ENCODE measurements at places on chromosomes 6 and 20. TPM values are rescaled to one million over a fixed set of nuclear protein-coding genes. Genes with fewer than 3 reads are reported as not detected.

- no peak for DNase-seq
- H3K27ac ChIP-seq, result no peak overlapping the region
- no peak overlapping the region for H3K4me3 ChIP-seq
- peaks cover 3% of the 10 kb centered on the region for H3K27me3 ChIP-seq
- peaks cover 5% of the 10 kb centered on the region for H3K4me1 ChIP-seq
Measured at GRCh38 chr6:126170433-126170832, 169.5 kb upstream of the CENPW start.

DNA sequence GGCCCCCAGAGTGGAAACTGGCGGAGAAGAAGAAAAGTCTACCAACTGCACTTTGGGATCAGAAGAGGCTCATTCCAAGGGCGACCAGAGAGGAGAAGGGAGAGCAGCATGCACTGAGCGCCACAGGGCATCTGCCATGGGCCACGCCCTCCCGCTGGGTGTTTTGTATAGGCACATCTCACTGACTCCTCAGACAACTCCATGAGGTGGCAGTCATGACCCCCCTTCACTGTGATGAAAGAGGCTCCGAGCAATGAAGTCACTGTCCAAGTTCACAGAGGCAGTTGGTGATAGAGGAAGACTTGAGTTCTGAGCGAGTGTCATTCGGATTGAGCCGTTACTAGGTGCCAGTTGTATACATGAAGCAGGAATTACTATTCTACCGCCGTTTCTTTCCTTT, 15.4 kb downstream of the BPIFB1 start:
- H3K27ac ChIP-seq, result no peak overlapping the region
- DNase-seq, result no peak
- no peaks in the 10 kb centered on the region for H3K4me1 ChIP-seq
- H3K4me3 ChIP-seq, result no peak overlapping the region
- H3K27me3 ChIP-seq, result peaks cover 13% of the 10 kb centered on the region

DNA sequence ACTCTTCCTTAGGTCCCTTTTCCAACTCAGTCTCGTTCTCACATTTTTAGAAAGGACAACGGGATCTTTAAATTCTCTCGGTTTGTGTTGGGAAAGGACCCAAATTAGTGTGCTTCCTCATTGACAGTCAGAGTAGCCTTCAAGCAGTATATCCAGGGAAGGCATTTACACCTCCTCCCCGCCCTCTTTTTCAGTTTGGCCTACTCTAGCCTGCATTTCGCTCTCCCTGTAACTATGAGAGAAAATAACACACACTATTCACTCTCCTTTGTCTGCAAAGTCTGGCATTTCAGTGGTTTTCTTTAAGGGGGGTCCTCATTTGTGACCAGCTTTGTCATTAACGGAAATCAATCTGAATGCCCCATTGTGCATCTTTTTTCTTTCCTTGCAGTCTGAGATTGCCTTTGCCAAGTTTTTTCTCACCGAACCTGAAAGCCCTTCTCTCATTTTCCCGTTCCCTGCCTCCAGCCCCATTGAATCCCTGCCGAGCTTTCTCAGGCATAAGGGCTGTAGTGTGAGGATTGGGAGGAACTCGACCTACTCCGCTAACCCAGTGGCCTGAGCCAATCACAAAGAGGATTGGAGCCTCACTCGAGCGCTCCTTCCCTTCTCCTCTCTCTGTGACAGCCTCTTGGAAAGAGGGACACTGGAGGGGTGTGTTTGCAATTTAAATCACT, 393 bp upstream of the FABP7 start:
- H3K27ac ChIP-seq, result no peak overlapping the region

- H3K4me1 ChIP-seq, result peaks cover 7% of the 10 kb centered on the region
- H3K4me3 ChIP-seq, result no peak overlapping the region
- H3K27ac ChIP-seq, result no peak overlapping the region
- peaks cover 2% of the 10 kb centered on the region for H3K27me3 ChIP-seq
- H3K36me3 ChIP-seq, result no peaks in the 10 kb centered on the region
Measured at GRCh38 chr6:167153521-167153959, 4.2 kb downstream of the GPR31 start.

DNA sequence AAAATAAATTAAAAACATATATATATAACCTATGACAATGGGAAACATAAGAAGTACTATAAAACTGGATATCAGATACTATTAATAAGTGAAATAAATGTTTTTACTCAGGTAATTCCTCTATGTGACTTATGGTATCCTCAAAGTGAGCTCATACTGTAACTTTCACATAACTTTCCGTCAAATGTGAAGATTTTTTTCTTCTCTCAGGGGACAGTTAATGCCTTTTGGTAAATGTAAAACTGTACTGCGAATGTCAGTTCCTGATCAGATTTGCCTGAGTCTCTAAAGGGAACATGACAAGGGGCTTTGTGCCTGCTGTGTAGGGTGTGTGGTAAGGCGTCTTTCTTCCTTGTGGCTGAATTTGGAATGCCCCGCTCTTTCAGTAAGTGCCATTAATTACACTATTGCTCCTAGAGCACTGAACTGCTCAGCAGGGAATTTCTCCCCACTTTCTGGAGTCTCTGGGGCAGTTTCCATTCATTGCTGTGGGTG, 271.8 kb downstream of the PRL start:
- H3K4me1 ChIP-seq, result peaks cover 39% of the 10 kb centered on the region
- H3K27ac ChIP-seq, result peak overlapping the region; percentile 78
- no peak for DNase-seq
- peak overlapping the region; percentile 43 for H3K4me3 ChIP-seq
- peaks cover 10% of the 10 kb centered on the region for H3K36me3 ChIP-seq

- peak overlapping the region; percentile 87 for H3K27ac ChIP-seq
- no peak for DNase-seq
- H3K4me3 ChIP-seq, result peak overlapping the region; percentile 90
- H3K36me3 ChIP-seq, result no peaks in the 10 kb centered on the region
- peaks cover 11% of the 10 kb centered on the region for H3K4me1 ChIP-seq
Measured at GRCh38 chr6:27178407-27178730, 69.1 kb upstream of the PRSS16 start.

GRCh38 chr6:90286884-90287488, 9.7 kb downstream of the BACH2 start:
- H3K27me3 ChIP-seq, result no peaks in the 10 kb centered on the region
- H3K4me3 ChIP-seq, result peak overlapping the region; percentile 49
- peaks cover 87% of the 10 kb centered on the region for H3K4me1 ChIP-seq
- peaks cover 73% of the 10 kb centered on the region for H3K36me3 ChIP-seq
- DNase-seq, result peak; percentile 49
- H3K27ac ChIP-seq, result peak overlapping the region; percentile 72

DNA sequence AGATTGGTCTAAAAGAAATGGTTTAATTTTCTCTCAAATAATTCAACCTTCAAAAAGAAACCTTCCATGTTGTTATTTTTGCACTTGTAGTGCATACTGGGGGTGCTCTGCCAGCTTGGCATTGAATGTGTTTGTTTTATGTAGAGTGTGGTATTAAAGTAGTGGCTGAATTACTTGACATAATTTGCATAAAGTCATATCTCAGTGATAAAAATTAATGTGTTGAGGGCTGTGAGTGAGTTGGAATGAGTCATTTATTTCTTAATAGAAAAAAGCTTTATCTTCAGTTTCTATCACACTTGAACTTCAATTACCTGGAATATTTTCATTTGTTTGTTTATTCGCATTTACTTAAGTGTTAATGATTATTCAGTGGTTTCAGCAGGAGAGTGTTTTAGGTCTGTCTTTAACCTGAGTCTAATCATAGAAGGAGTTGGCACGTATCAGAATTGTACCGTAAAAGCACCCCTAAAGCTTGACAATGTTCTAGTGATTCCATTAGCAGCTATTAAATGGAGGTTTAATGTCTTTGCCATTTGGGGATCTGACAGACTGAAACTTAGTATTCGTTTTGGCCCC, 801.2 kb upstream of the FLRT3 start:
- no peaks in the 10 kb centered on the region for H3K4me1 ChIP-seq
- H3K27me3 ChIP-seq, result no peaks in the 10 kb centered on the region
- no peaks in the 10 kb centered on the region for H3K36me3 ChIP-seq
- H3K27ac ChIP-seq, result no peak overlapping the region

DNA sequence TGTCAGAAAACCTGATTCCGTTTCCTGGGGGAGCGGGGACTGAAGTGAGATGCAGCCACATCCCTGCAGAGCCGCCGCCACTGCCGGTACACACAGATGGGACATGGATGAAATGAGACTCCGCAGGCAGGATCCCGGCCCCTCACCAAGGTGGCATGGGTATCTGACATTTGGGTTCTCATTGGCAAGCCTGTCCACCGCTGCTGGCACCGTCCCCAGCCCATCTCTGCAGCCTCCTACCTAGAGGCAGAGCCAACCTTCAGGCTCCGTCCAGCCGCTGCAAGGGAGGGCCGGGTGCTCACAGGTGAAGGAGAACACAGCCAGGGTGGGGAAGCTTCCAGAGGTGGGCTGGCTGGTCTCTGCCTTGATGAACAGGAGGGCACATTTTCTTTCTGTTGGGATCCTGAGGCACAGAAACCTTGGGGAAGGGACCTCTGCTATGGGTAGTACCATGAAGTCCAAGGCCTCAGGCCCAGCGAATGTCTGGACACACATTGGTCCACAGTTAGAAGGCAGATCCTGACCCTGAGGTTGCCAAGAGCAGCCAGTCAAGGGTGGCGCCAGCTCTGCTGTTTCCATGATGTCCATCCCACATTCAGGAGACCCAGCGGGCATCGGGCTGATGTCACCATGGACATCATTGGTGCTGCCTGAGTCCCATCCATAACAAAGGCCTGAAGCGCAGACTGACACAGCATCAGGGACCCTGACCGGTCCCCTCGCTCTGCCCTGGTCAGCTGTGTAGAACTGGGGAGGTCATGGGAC, 177.4 kb downstream of the TAF4 start:
- no peaks in the 10 kb centered on the region for H3K27me3 ChIP-seq
- H3K4me1 ChIP-seq, result no peaks in the 10 kb centered on the region
- no peaks in the 10 kb centered on the region for H3K36me3 ChIP-seq
- H3K27ac ChIP-seq, result no peak overlapping the region
- DNase-seq, result no peak

The OOEP gene
- total RNA-seq, result not detected

The SLC16A10 gene
- total RNA-seq, result 3.6 TPM

The LY6G5B gene
- 31.0 TPM for total RNA-seq

The HEY2 gene
- not detected for total RNA-seq

Measured in activated T-helper 2 cell treated with anti-CD3 and anti-CD28 coated beads, Interferon-gamma antibody, Interleukin-2, Interleukin-4, amounts not matched to agents 10 μg/mL and 5 μg/mL and 100 μg/mL, durations not matched to agents 14 hours and 24 hours and 36 hours (primary cell).